ENCODE measurements at places on chromosomes 3 and 15.

DNA sequence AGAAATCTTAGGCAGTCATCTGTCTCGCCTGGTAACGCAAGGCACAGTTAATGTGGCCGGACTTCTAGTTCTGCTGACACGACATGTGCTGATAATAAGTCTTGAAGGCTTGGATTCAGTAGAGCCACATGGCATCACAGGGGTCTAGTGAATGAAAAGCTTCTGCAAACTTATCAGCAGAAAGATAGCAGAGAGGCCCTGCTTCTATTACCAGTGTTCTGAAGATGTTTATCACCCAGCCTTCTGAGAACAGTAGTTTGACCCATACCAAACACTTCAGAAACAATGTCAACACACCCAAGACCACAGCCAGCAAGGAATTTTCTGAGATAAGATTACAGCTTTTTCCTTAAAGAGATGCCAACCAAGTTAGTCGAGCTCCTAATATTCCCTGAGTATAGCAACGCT lies 102.7 kb upstream of the UMPS start:
- no peak for DNase-seq

DNA sequence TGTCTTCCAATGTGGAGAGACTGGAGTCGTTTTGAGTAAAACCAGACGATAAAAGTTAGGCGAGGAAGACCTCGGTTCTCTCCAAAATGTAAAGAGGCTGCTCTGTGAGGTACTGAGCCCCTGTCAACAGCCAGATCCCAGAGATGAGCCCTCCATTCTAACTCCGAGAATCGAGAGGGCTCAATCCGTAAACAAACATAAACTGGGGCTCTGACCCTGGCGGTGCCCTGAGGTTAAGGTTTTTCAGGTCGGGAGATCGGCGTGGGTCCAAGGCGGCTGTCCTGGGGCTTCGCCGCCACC lies 417 bp downstream of the TBCCD1 start:
- peak; percentile 27 for DNase-seq

DNA sequence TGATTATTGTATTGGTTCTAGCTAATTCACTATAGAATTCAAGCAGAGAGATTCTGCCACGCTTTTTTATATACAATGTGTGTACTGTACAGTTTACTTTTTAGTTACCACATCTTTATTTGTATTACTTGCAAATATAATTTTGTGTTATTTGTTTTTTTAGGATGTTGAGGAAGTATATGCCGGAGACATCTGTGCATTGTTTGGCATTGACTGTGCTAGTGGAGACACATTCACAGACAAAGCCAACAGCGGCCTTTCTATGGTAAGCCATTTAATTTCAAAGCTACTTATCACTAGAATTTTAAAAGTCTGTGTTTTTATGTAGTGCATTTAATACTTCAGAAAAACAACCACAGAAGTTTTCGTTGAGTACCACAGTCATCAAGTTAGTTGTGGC lies 11.7 kb downstream of the LXN start:
- DNase-seq: no peak

GRCh38 chr3:47503033-47503432 lies 10.5 kb downstream of the ELP6 start:
- no peak for DNase-seq

- DNase-seq: no peak
These were observed 176.6 kb upstream of the NECTIN3 start for GRCh38 chr3:110895054-110895453.

DNA sequence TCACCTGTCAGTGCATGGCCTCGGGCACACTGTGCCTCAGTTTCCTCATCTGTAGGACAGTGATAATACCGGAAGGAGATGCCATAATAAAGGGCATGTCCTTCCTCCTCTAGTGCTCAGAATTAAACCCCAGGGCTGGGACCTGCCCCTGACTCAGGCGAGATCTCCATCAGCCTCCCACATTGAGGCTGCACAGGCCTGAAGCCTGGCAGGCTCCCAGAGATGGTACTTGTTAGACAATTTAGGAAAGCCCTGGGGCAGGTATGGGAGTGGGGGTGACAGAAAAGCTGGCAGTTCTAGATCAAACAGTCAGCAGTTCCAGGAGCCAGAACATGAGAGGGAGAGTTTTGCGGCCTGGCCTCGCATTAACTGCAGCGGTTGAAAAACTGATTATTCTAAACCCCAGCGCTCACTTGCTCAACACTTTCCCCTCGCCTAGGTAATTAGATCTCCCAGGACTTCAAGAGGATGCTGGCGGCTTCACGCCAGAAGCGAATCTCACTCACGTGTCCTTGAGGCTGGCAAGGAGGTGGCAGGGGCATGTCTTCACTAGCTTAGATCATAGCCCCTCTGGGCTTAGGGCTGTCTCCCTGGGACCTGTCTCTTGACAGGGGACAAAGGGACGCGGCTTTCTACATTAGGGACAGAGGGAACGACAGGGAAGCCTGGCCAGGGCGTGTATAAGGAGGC lies 73.1 kb downstream of the ATP2B2 start:
- no peak for DNase-seq

DNA sequence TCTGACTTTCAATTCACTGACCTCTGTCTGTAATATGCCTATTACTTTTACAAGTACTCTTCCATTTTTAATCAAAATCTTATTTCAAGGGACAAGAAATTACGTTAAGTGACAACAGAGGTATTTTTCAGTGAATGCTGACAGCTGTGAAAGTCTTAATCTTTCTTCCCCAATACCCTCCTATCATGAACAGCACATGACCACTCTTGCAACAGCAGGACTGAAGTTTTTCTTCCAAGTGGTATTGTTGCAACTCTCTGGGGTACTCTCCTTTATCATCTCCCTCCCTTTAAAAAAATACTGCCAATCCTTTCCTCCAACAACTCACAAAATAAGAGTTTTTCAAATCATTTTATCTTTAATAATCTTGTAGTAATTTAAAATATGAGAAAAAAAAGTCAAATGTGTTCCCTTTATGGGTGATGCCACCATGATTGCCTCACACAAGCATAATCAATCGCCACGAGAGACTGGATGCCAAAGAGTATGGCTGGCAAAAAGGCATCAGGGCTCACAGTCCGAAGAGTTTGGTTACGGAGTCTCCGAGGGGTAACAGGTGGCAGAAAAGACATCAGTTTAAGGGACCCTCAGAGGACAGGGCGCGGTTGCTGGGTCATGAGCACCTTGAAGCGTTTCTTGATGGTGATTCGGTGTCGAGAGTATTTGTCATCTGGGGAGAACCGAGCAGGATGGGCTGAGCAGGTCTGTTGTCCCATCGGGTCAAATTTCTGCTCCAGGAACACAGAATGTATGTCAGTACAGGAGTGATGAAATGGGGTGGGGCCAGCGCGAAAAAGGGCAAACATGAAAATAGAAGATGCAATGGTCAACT lies 1.3 kb downstream of the NOP10 start:
- no peak for DNase-seq

GRCh38 chr15:41499109-41499851 lies 5.6 kb downstream of the ITPKA start:
- DNase-seq: no peak

DNA sequence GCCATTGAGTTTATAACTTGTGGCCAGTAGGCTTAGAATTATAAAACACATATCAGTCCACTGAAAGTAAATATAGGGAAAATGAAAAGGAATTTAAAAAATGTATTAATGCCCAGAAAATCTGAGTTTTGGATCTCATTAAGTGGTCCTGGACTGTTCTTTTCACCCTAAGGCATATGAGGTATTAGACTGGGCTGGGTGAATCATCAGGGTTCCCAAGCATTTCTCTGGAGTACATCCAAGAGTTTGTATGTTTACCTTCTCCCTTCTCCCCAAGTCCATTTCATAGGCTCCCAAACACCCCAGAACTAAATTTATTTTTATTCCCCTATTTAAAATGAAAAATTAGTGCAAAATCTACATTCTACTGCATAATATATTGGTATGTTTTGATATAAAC lies 31.9 kb upstream of the SPTSSB start:
- no peak for DNase-seq

DNA sequence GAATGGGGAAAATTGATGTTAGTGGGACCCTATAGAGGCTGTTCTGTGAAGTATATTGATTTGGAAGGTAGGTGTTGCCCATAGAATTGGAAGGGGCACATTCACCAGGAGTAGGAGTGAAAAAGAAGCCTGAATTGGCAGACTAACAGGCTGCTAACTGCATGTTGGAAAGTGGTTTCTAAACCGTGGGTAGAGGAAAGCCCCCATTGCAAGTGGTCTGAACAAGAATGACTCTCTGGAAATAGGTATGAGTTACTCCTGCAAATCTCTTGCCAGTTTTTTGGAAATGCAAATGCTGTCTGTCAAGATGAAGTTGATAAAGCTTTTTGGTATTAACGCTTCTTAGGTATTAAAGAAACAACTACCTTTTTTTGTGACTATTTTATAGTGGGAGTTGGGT lies 3.5 kb downstream of the UBE2E1 start:
- peak; percentile 34 for DNase-seq

GRCh38 chr15:92883163-92883875 lies 16.8 kb upstream of the CHD2 start:
- peak; percentile 45 for DNase-seq

DNA sequence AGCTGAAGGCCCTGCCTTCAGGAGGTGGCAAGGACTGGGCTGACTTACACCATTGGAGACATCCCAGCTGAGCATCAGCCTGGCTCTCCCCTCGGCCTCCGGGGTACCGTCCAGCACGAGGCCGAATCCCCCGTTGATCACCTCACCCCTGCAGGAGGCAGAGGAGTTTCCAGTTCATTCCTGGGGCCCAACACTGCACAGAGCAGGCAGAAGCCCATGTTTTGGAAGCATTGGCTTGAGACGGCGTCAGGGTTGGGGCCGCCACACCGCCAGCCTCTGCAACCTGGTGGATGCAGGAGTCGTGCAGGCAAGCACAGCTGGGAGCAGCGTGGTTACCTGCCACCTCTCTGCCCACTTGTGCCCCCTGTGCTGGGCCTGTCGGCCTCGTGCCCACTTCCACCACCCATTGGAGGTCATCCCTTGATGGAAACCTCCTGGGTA lies 7.7 kb upstream of the ZXDC start:
- DNase-seq: no peak

GRCh38 chr15:85362436-85363081 lies 17.8 kb upstream of the AKAP13 start:
- no peak for DNase-seq

GRCh38 chr3:12227833-12228232 lies 61.0 kb upstream of the PPARG start:
- no peak for DNase-seq

DNA sequence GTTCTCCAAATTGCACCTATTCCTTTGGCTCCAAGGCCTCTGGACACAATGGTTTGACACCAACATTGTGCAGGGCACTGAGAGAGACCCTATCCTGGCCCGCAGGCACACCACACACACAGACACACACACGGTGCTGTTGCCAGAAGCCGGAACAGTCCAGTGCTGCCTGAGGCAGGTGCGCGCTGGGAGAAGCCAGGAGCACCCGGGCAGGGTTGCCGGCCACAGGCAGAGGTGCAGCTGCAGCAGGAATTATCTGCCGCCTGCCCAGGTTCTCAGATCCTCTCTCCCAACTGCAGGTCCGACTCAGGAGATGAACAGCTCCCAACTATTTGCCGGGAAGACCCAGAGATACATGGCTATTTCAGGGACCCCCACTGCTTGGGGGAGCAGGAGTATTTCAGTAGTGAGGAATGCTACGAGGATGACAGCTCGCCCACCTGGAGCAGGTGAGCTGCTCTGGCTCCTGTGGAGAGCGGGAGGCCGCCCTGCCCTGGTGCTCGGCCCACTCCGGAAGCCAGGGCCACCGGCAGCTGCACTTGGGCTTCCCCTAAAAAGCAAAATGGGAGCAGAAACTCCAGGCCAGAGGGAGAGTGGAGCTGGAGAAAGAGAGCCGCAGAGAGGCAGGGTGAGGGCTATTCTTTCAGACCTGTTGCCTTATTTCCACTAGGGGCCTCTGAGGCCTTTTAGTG lies 42.9 kb downstream of the CHDH start:
- DNase-seq: no peak

DNA sequence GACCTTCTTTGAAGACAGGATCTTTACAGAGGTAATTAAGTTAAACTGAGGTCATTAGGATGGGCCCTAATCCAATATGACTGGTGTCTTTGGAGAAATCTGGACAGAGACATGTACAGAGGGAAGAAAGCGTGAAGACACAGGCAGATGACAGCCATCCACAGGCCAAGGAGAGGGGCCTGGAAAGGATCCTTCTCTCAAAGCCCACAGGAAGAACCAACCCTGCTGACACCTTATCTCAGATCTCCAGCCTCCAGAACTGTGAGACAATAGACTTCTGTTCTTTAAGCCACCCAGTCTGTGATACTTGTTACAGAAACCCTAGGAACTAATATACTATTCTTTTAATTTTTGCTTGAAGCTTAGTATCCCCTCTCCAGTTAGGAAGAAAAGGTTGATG lies 74.2 kb downstream of the WDR76 start:
- DNase-seq: no peak

- no peak for DNase-seq
These were observed 69.8 kb downstream of the OPA1 start for GRCh38 chr3:193662757-193663322.

DNA sequence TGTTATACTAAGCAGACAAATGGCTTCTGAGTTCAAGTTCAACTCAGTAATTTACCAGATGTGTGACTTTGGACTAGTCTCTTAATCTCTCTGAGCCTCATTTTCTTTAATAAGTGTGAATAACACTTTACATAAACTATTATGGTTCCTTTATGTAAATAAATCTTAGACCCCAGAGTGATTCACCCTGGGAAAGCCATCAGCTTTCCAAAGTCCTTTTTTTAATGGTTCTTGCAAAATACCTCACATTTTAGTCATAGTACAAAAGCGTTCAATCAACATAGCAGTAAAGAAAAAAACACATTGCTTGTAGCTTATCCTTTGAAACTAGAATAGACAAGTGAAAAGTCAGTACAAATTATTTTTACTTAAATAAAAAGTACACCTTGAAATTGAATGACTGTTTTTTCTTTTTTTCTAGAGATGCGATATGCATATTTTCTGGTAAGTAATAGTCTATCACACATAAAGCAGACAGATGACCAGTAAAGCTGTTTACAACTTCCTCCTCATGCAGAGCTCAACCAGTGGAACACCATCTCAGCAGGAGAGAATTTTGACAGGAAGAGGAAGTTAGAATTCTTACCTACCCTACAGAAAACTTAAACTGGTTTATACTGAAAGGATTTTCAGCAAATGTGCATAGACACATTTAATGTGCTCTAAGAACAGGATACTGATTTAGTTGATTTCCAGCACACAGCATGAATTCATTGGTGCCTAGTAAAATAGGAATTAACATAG lies 123.0 kb upstream of the AGBL1 start:
- DNase-seq: no peak

DNA sequence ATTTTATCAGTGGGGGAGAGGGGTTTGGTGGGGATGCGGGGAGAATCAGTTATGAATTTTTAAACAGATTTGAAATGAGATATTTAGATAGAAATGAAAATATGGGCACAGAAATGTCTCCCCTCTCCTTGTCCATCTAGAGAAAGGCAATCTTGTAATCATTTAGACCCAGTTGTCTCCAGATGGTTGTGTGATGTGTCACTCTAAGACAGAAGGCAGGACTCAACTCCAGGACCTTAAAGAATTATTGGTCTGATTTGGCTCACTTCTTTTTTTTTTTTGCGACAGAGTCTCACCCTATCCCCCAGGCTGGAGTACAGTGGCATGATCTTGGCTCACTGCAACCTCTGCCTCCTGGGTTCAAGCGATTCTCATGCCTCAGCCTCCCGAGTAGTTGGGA lies 77.2 kb downstream of the EOMES start:
- DNase-seq: no peak

Data from GM20000 (cell line).